Myometrial cell (primary cell): ENCODE measurements at places on chromosomes 1 and 21. TPM values are rescaled to one million over a fixed set of nuclear protein-coding genes. Genes with fewer than 3 reads are reported as not detected.

Gene FAM177B
- not detected in 2 replicates for total RNA-seq

Gene LMX1A
- total RNA-seq = not detected in 2 replicates

Gene EXO1
- total RNA-seq = 4.0 and 5.7 TPM in 2 replicates

Gene TEKT2
- total RNA-seq = not detected in 2 replicates

Gene C1orf141
- not detected in 2 replicates for total RNA-seq

Gene IFI16
- total RNA-seq = 86.2 and 93.9 TPM in 2 replicates

Gene WDR26
- total RNA-seq = 26.8 and 33.8 TPM in 2 replicates

Gene HLX
- 42.2 and 43.8 TPM in 2 replicates for total RNA-seq

Gene ADAMTS4
- 9.5 and 14.5 TPM in 2 replicates for total RNA-seq

Gene WNT3A
- not detected in 2 replicates for total RNA-seq

Gene ACTN2
- not detected in 2 replicates for total RNA-seq

Gene LRRC8C
- total RNA-seq = 7.5 and 10.5 TPM in 2 replicates

Gene DENND4B
- total RNA-seq = 6.4 and 8.6 TPM in 2 replicates

Gene RNU1-4
- not detected in 2 replicates for total RNA-seq

Gene ITLN2
- total RNA-seq = not detected in 2 replicates

Gene ASTN1
- not detected in 2 replicates for total RNA-seq

Gene S100A8
- total RNA-seq = not detected in 2 replicates

Gene CATSPERE
- 0.35 TPM in 1 of 2 replicates, not detected in the other for total RNA-seq

Gene C21orf58
- 2.0 and 5.7 TPM in 2 replicates for total RNA-seq

Gene HRNR
- not detected in 2 replicates for total RNA-seq

Gene PCSK9
- total RNA-seq = 23.6 and 30.1 TPM in 2 replicates

Gene AXDND1
- total RNA-seq = not detected in 2 replicates

Gene MARK1
- total RNA-seq = 0.18 and 0.29 TPM in 2 replicates

Gene FCRL1
- not detected in 2 replicates for total RNA-seq

Gene NOS1AP
- total RNA-seq = 0.18 and 0.29 TPM in 2 replicates

Gene GBP5
- total RNA-seq = not detected in 2 replicates

Gene CFHR2
- not detected in 2 replicates for total RNA-seq

Gene NHLH1
- total RNA-seq = not detected in 2 replicates

Gene ZYG11A
- total RNA-seq = 0.86 and 0.89 TPM in 2 replicates

Gene TPM3
- 592 and 711 TPM in 2 replicates for total RNA-seq

Gene NBPF6
- not detected in 2 replicates for total RNA-seq

Gene SMIM1
- 1.7 and 7.6 TPM in 2 replicates for total RNA-seq

Gene OLIG1
- not detected in 2 replicates for total RNA-seq

Gene PLA2G2D
- total RNA-seq = not detected in 2 replicates

Gene OR2L3
- not detected in 2 replicates for total RNA-seq

Gene CLCA1
- not detected in 2 replicates for total RNA-seq

Gene RHD
- not detected in 2 replicates for total RNA-seq

Gene CADM3
- total RNA-seq = not detected in 2 replicates

Gene OVAAL
- total RNA-seq = not detected in 2 replicates

Gene PTAFR
- total RNA-seq = 0.35 and 1.2 TPM in 2 replicates

Gene DAB1
- not detected in 2 replicates for total RNA-seq

Gene C1orf115
- 1.1 and 1.7 TPM in 2 replicates for total RNA-seq

Gene C1orf185
- total RNA-seq = not detected in 2 replicates
